ENCODE measurements at places on chromosomes 11 and 22.

- no peak for DNase-seq
- H3K4me3 ChIP-seq = no peak overlapping the region
- H3K36me3 ChIP-seq = no peaks in the 10 kb centered on the region
- H3K4me1 ChIP-seq = no peaks in the 10 kb centered on the region
- H3K27ac ChIP-seq = no peak overlapping the region
- H3K27me3 ChIP-seq = no peaks in the 10 kb centered on the region
Measured at GRCh38 chr11:46236918-46237247, 40.6 kb upstream of the CREB3L1 start.

- no peak within 1 kb of the TSS for H3K4me3 ChIP-seq
- peak; percentile 68 for DNase-seq
- H3K36me3 ChIP-seq = no peaks in the 10 kb centered on the region
Measured at GRCh38 chr11:122981388-122982264, at the start of gene BSX. TSS of gene BSX (minus strand) at chr11:122981834. CDS start at chr11:122981671, 163 bp downstream.

GRCh38 chr11:129743112-129743815 lies 72.4 kb upstream of the TMEM45B start:
- no peak overlapping the region for H3K27ac ChIP-seq
- H3K4me1 ChIP-seq = no peaks in the 10 kb centered on the region
- no peaks in the 10 kb centered on the region for H3K27me3 ChIP-seq
- no peaks in the 10 kb centered on the region for H3K36me3 ChIP-seq
- DNase-seq = no peak

GRCh38 chr22:43060183-43060582 lies 29.0 kb downstream of the TTLL1 start:
- no peaks in the 10 kb centered on the region for H3K4me1 ChIP-seq
- DNase-seq = peak; percentile 51
- no peaks in the 10 kb centered on the region for H3K27me3 ChIP-seq
- no peak overlapping the region for H3K4me3 ChIP-seq
- no peaks in the 10 kb centered on the region for H3K36me3 ChIP-seq

- H3K27ac ChIP-seq = peak overlapping the region; percentile 2
- H3K36me3 ChIP-seq = peaks cover under 1% of the 10 kb centered on the region
- H3K27me3 ChIP-seq = no peaks in the 10 kb centered on the region
- peaks cover 20% of the 10 kb centered on the region for H3K4me1 ChIP-seq
Measured at GRCh38 chr22:46172522-46173110, 22.3 kb downstream of the PPARA start.

GRCh38 chr11:1193326-1194230 lies 29.3 kb upstream of the MUC5B start:
- H3K27ac ChIP-seq = no peak overlapping the region
- no peak for DNase-seq
- no peak overlapping the region for H3K4me3 ChIP-seq
- H3K27me3 ChIP-seq = peaks cover under 1% of the 10 kb centered on the region

- H3K4me3 ChIP-seq = no peak overlapping the region
- no peaks in the 10 kb centered on the region for H3K36me3 ChIP-seq
- H3K4me1 ChIP-seq = no peaks in the 10 kb centered on the region
Measured at GRCh38 chr11:11710556-11710955, 88.8 kb upstream of the GALNT18 start.

- no peak overlapping the region for H3K4me3 ChIP-seq
- H3K27me3 ChIP-seq = no peaks in the 10 kb centered on the region
- H3K27ac ChIP-seq = no peak overlapping the region
- H3K36me3 ChIP-seq = no peaks in the 10 kb centered on the region
- DNase-seq = no peak
Measured at GRCh38 chr11:130402570-130402969, 25.8 kb downstream of the ADAMTS8 start.

DNA sequence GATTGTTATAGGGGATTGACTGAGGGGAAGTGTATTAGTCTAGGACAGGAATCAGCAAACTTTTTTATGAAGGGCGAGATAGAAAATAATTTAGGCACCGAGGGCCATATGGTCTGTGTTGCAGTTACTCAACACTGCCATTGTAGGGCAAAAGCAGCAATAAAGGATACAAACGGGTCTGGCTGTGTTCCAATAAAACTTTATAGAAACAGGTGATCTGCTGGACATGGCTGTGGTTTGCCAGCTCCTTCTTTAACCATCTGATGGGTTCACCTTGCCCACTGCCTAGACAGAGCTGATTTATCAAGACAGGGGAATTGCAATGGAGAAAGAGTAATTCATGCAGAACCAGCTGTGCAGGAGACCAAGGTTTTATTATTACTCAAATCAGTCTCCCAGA lies 20.0 kb downstream of the PRR5L start:
- no peak overlapping the region for H3K27ac ChIP-seq
- H3K27me3 ChIP-seq = no peaks in the 10 kb centered on the region
- no peaks in the 10 kb centered on the region for H3K36me3 ChIP-seq
- H3K4me1 ChIP-seq = no peaks in the 10 kb centered on the region
- no peak for DNase-seq
- H3K4me3 ChIP-seq = no peak overlapping the region

DNA sequence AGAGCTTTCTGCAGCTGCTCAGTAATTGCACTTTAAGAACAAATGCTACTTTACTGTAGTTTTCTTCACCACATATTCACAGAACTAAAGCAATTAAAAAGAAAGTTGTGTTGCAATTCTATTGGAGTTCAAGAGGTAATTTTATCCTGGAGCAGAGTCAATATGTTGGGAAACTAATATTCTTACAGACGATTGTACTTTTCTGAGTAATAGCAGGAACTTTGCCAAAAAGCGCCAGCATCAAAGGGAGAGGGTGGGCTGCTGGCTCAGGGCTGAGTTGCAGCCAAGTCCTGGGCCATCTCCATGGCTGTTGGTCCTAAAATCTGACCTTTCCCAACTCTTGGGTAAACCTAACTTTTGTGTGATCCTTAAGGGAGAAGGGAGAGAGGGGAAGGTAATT lies 73.6 kb upstream of the MYO18B start:
- no peaks in the 10 kb centered on the region for H3K36me3 ChIP-seq
- H3K27me3 ChIP-seq = no peaks in the 10 kb centered on the region
- no peak for DNase-seq
- H3K4me1 ChIP-seq = peaks cover 8% of the 10 kb centered on the region

GRCh38 chr11:1121813-1122663 lies 35.7 kb upstream of the MUC5AC start:
- no peaks in the 10 kb centered on the region for H3K27me3 ChIP-seq
- H3K36me3 ChIP-seq = no peaks in the 10 kb centered on the region
- H3K4me1 ChIP-seq = no peaks in the 10 kb centered on the region
- H3K4me3 ChIP-seq = no peak overlapping the region

- H3K4me3 ChIP-seq = no peak overlapping the region
- no peaks in the 10 kb centered on the region for H3K36me3 ChIP-seq
- H3K27ac ChIP-seq = no peak overlapping the region
- H3K27me3 ChIP-seq = no peaks in the 10 kb centered on the region
- no peak for DNase-seq
- no peaks in the 10 kb centered on the region for H3K4me1 ChIP-seq
Measured at GRCh38 chr11:27253224-27253623, 109.8 kb downstream of the CCDC34 start.

GRCh38 chr11:134164490-134165370 lies 59.0 kb downstream of the NCAPD3 start:
- H3K27me3 ChIP-seq = no peaks in the 10 kb centered on the region
- no peak overlapping the region for H3K4me3 ChIP-seq
- DNase-seq = no peak
- H3K36me3 ChIP-seq = no peaks in the 10 kb centered on the region

- no peak overlapping the region for H3K4me3 ChIP-seq
- DNase-seq = no peak
- H3K27me3 ChIP-seq = no peaks in the 10 kb centered on the region
- no peaks in the 10 kb centered on the region for H3K4me1 ChIP-seq
Measured at GRCh38 chr11:57200917-57201316, 19.2 kb downstream of the LRRC55 start.

DNA sequence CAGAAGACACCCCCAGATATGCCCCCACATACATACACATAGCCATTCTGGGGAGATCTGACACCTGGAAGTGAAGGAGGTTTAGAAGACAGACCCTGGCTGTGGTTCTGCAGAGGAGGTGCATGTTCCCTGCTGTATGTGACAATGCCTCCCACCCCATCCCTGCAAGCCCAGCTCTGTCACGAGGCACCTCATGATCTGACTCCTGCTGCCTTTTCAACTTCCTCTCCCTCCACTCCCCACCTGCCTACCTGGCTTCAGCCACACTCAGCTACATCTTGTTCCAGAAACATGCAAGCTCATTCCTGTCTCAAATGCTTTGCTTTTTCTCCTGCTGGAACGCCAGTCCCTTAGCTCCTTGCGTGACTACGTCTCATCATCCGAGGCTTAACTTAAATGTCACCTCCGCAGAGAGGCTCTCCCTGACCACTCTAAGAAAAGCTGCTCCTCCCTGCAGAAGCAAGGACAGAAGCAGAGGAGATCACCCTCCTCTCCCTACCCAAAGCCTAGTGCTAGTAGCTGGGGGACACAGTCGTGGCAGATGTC lies 114.5 kb downstream of the FEZ1 start:
- H3K27ac ChIP-seq = no peak overlapping the region
- no peaks in the 10 kb centered on the region for H3K36me3 ChIP-seq
- H3K4me1 ChIP-seq = no peaks in the 10 kb centered on the region
- H3K4me3 ChIP-seq = no peak overlapping the region

DNA sequence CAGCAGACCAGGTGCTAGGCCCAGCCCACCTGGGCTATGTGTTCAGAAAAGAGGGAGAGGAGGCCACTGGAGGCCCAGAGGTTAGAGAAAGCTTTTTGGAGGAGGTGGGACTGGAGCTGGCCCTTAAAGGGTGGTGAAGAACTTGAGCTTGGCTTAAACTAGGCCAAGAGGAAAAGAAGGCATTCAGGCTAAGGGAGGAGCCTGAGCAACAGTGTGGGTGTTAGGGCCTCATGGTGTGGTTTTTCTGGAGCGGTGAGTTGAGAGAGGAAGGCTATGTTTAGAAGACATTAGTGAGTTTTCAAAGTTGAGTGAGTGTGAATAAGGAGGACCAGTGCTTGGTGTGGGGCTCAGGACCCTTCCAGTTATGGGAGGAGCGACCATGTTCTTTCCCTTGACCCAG lies 6.2 kb downstream of the TAF6L start:
- DNase-seq = no peak
- no peaks in the 10 kb centered on the region for H3K36me3 ChIP-seq
- no peak overlapping the region for H3K27ac ChIP-seq

- no peak overlapping the region for H3K27ac ChIP-seq
- no peaks in the 10 kb centered on the region for H3K4me1 ChIP-seq
- H3K36me3 ChIP-seq = no peaks in the 10 kb centered on the region
- no peaks in the 10 kb centered on the region for H3K27me3 ChIP-seq
- no peak for DNase-seq
Measured at GRCh38 chr11:72347691-72348090, 86.6 kb downstream of the CLPB start.

- H3K27ac ChIP-seq = no peak overlapping the region
- H3K36me3 ChIP-seq = no peaks in the 10 kb centered on the region
- no peak for DNase-seq
Measured at GRCh38 chr11:59818572-59818971, 8.0 kb upstream of the MRPL16 start.

GRCh38 chr11:128738942-128739341 lies 45.1 kb downstream of the FLI1 start:
- H3K4me1 ChIP-seq = no peaks in the 10 kb centered on the region
- no peaks in the 10 kb centered on the region for H3K36me3 ChIP-seq
- H3K27ac ChIP-seq = no peak overlapping the region
- H3K27me3 ChIP-seq = no peaks in the 10 kb centered on the region
- no peak for DNase-seq
- no peak overlapping the region for H3K4me3 ChIP-seq

DNA sequence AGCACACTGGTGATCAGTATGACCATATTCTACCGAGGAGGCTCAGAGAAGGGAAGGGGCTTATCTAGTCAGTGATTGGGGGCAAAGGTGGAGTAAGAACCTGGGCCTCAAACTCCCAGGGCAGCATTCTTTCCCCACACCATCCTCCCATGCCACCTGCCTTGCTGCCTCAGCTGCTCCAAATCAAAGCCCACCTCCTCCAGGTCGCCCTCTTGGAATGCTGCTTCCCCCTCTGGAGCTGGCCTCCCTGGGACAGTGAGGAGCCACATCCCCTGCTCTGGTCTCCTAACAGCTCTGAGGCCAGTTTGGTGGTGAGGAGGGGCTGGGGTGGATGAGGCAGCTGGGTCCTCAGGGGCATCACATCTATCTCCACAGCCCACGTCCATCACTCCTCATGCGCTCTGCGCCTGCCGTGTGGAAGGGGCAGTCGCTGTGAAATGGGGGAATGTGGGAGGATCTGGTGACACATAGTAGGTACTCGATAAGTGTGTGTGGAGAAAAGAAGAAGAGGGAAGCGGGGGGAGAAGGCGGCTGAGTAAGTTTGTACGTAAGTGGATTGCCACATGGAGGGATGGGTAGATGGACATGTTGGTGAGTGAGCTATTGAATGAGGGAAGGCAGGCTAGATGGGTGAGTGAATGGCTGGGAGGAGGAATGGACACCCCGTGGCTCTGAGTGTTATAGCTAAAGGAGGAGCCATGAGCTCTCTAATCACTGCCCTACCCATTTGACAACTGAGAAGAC lies 16.1 kb upstream of the ARHGEF17 start:
- H3K4me3 ChIP-seq = no peak overlapping the region
- DNase-seq = no peak
- H3K4me1 ChIP-seq = no peaks in the 10 kb centered on the region
- H3K36me3 ChIP-seq = no peaks in the 10 kb centered on the region
- no peak overlapping the region for H3K27ac ChIP-seq
- H3K27me3 ChIP-seq = no peaks in the 10 kb centered on the region

DNA sequence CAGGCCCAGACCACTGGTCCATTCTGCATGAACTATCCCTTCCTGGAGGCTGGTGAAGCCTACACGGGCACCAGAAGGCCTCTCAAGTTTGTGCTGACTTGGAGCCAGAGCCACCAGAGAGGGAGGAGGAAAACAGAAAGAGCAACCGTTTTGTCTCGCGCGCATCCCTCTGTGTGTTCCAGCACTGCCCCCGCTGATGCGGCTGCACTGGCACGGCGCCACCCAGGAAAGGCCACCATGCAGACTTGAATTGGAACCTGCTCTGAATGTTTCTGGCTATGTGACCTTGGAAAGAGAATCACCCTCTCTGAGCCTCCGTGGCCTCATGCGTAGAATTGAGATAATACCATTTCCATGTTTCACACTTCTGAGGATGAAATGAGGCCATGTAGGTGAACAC lies 7.4 kb upstream of the ACRV1 start:
- no peaks in the 10 kb centered on the region for H3K27me3 ChIP-seq
- no peak for DNase-seq
- H3K36me3 ChIP-seq = no peaks in the 10 kb centered on the region
- H3K4me3 ChIP-seq = no peak overlapping the region

GRCh38 chr11:37450613-37451012 lies 852.6 kb upstream of the RAG2 start:
- no peak for DNase-seq
- H3K4me3 ChIP-seq = no peak overlapping the region
- no peaks in the 10 kb centered on the region for H3K27me3 ChIP-seq
- H3K27ac ChIP-seq = no peak overlapping the region

- no peaks in the 10 kb centered on the region for H3K27me3 ChIP-seq
- no peak overlapping the region for H3K4me3 ChIP-seq
- no peak for DNase-seq
- no peak overlapping the region for H3K27ac ChIP-seq
- no peaks in the 10 kb centered on the region for H3K36me3 ChIP-seq
Measured at GRCh38 chr11:60469723-60470122, 14.1 kb downstream of the MS4A1 start.

GRCh38 chr11:123193742-123194141 lies 1.3 kb downstream of the CLMP start:
- H3K36me3 ChIP-seq = no peaks in the 10 kb centered on the region
- DNase-seq = no peak
- H3K4me1 ChIP-seq = no peaks in the 10 kb centered on the region
- H3K27ac ChIP-seq = no peak overlapping the region
- H3K27me3 ChIP-seq = no peaks in the 10 kb centered on the region
